A172 (cell line): ENCODE measurements at places on chromosomes 6 and 20. TPM values are rescaled to one million over a fixed set of nuclear protein-coding genes. Genes with fewer than 3 reads are reported as not detected.
A peak's percentile ranks its signal among the peaks of the same experiment; 100 is the strongest.

ANGPT4 gene
- 0.05 TPM in 1 of 2 replicates, not detected in the other for total RNA-seq

F13A1 gene
- not detected in 2 replicates for total RNA-seq

PLN gene
- total RNA-seq, result not detected in 2 replicates

ABT1 gene
- total RNA-seq, result 18.9 and 20.4 TPM in 2 replicates

- DNase-seq, result no peak
Measured at GRCh38 chr20:12528591-12529041, 480.2 kb upstream of the SPTLC3 start.

GRCh38 chr6:109790131-109790530, 99.0 kb downstream of the FIG4 start:
- peak; percentile 40 for DNase-seq

DNA sequence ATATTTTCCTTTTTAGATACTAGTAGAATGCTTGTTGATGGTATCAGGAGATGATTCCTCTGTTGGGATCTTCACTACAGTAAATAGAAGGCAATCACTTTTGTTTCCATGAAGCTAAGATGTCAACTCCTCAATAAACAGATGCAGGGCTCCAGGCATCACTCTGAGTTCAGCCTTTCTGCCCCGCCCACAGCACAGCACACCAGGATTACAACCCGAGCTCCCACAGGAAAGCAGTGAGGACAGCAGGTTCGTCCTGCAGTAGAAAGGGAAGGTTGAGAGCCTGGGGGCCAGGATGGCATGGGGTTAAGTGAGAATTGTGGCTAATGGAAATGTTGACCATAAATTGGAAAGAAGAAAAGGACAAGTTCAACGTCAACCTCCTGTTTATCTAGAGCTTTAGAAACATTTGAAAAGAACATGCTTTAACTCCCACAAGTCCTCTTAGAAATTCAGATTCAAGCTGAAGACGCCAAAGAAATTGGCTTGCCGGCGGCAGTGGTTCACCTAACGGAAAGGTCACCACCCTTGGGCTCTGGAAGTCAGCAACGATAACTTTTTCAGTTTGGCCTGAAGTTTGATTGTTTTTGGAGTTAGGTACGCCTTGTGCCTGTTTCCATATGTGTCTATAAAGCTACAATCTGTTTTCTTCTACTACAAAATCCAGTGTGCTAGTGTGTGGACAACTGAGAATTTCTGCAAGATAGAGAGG, 144.4 kb upstream of the PDE10A start:
- DNase-seq, result no peak

GRCh38 chr20:17273717-17274116, 46.9 kb downstream of the PCSK2 start:
- no peak for DNase-seq

DNA sequence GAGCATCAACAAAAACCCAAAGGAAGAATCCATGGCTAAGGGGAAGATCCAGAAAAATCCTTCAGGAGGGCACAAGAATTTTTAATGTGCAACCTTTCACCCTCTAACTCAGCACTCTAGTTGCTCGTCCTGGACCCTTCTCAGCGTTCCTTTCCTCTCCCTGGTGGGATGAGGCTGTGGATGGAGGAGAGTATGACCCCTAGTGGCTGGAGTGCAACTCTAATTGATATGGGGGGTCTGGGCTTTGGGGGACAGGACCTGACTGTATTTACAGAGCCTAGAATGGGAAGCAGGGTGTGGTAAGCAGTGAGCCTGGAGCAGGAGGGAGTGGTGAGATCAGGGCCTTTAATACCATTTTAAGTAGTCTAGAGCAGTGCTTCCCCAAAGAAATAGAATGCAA, 83.9 kb upstream of the CEP85L start:
- DNase-seq, result no peak

DNA sequence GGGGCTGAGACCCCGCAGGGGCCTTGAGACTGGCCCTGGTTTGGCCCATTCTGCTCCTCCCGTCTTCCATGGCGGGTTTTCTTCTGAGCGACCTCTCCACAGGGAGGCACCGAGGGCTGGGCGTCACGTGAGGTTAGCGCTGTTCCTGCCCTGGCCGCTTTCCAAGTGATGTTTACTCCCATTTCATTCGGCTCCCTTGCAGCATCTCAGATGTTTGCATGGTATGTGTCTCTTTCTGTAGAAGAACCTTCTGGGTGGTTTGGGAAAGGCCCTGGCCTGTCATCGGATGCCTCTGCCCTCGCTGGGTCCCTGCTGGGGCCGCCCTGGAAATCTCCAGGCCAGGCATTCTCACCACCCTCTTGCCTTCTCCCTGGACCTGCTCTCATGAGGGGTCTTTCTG, 17.3 kb downstream of the RAMACL start:
- no peak for DNase-seq

DNA sequence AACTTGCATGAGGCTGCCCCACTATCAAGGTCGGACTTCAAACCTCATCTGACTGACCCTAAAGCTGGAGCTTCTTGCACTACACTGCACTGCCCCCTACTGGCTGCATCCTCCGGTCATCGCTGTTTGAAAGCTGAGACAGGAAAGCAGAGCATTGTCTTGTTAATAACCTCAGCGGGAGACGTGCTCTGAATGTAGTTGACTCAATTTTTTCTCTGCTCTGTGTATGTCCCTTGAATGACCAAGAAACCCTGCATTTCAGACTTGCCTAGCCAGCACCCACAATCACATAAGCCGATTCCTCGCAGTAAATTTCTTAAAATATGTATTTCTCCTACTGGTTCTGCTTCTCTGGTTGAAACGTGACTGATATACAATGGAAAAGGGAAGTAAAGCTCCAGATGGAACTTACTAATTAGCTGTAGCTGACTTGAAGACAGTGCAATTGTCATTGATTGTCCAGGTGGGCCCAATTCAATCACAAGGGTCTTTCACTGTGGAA, 27.8 kb downstream of the TCF21 start:
- peak; percentile 80 for DNase-seq
